ENCODE measurements at places on chromosomes 7 and 10.

GRCh38 chr10:110513949-110514348 lies 16.2 kb downstream of the DUSP5 start:
- DNase-seq, result no peak

GRCh38 chr10:11516431-11516746 lies 95.1 kb downstream of the USP6NL start:
- DNase-seq, result no peak

- no peak for DNase-seq
Observed at GRCh38 chr10:110456523-110457091, 41.1 kb upstream of the DUSP5 start.

- DNase-seq, result no peak
Observed at GRCh38 chr10:50316174-50316573, 64.9 kb upstream of the ASAH2 start.

GRCh38 chr7:50860598-50860997 lies 77.9 kb upstream of the GRB10 start:
- DNase-seq, result no peak

DNA sequence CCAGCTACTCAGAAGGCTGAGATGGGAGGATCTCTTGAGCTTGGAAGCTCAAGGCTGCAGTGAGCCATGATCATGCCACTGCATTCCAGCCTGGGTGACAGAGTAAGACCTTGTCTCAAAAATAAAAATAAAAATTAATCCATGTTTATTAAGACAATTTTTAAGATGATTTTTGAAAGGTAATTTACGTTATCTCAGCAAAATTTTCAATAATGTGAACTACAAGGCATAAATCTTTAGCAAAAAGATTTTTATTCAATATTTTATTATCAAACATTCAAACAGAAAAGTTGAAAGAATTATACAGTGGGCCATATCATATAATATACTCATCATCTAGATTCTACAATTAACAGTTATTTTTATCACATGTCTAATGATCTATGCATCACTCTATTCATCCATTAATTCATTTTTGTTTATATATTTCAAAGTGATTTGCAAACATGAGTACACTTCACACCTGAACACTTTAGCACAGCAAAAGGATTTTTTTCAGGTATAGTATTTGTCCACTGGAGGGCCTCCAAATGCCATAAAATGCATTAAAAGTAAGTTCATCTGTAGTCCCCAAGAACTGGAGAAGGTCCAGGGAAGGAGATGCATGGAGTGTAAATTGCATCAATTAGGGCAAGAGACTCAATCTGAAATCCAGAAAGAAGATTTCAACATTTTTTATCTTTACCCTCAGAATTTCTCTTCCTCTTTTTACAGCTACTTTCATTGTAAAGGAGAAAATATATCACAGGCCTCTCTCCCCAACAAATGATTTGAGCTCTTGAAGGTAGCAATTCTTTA lies 38.6 kb upstream of the RSBN1L start:
- DNase-seq, result no peak

DNA sequence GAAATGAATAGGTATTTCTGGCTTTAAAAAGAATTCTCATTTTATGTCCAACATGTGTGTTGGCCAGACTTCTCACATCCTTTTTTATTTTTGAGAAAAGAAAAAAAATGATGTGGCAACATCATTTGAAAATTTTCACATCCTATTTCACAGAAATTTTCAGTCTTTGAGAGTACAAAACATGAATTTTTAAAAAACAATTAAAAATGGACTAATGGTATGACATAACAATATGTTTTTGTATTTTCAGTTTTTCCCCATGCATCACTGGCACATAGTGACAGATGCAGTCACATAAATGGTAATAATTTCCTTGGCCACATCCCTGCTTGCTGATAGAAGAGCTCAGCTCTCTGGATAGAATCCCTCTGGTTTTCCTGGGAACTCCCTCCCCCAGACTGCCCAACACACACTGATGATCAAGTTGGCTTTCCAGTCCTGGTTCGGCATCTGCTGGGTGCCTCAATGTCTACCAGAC lies 188.5 kb upstream of the AGR3 start:
- DNase-seq, result no peak

- DNase-seq, result no peak
Observed at GRCh38 chr10:132929953-132930548, 12.3 kb downstream of the CFAP46 start.

DNA sequence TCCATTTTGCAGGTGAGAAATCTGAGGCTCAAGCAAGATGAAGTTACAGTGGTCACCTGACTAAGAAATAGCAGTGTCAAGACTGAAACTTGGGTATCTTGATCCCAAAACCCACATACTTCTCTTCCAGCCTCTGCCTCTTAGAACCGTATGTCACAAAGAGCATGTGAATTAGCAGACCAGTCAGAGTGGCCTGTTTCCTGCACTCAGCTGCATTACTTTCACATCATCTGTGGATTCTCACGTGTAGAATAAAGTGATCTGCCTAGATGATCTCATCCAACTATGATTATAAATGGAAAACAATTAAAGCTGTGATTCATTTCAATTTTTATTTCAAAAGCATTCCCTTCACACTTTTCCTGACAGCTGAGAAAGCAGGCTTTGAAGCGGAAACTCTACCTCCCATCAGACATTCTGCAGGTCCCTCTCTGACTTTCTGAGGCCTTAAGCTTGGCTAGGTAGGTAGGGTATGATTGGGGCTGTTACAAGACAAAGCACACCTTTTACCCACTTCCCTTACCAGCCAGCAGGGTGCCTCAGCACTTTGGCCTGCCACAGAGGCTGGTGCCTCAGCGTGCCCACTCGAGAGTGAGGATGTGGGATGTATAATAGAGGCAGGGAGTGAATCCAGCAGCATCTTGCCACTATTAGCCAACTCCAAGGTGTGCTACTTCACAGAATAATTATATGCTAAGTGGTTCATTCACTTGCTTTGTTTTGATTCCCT lies 70.2 kb upstream of the PDE1C start:
- DNase-seq, result no peak

- no peak for DNase-seq
Observed at GRCh38 chr10:70576803-70577517, 25.6 kb downstream of the PRF1 start.

GRCh38 chr7:139538881-139539635 lies 15.6 kb downstream of the CLEC2L start:
- DNase-seq, result no peak

DNA sequence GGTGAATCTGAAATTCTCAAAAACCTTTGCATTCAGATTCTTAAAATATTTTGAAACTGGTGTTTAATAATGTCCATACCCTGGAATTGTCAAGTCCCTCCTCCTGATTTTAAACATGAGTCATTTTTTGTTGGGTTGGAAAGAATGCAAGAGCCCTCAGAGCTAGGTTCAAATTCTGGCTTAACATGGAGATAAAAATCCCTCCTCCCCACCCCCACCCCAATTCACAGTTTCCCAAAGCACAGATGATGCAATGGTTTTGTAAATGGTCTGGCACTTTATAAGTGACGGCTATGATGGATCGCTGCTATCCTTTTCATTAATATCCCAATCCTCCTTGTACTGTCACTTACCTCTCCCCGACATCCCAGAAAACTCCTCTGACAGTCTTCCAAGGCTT lies 332.8 kb downstream of the PLXNA4 start:
- no peak for DNase-seq

DNA sequence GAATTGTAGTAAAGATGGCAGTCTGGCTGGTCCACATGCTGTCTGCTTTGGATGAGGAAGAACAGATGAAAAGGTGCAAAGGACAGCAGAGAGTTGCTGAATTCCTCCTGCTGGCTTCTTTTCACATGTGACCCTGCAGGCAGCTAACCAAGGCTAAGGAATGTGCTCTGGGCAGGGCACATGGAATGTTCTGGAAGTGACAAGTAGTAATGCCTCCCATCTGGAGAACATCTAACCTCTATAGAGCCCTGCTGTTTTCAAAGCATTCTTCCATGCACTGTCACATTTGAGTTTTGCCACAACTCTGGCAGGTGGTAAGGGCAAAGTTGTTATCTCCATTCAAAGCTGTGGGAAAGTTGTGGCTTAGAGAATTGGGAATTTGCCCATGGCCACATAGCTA lies 208.8 kb downstream of the STK31 start:
- no peak for DNase-seq

DNA sequence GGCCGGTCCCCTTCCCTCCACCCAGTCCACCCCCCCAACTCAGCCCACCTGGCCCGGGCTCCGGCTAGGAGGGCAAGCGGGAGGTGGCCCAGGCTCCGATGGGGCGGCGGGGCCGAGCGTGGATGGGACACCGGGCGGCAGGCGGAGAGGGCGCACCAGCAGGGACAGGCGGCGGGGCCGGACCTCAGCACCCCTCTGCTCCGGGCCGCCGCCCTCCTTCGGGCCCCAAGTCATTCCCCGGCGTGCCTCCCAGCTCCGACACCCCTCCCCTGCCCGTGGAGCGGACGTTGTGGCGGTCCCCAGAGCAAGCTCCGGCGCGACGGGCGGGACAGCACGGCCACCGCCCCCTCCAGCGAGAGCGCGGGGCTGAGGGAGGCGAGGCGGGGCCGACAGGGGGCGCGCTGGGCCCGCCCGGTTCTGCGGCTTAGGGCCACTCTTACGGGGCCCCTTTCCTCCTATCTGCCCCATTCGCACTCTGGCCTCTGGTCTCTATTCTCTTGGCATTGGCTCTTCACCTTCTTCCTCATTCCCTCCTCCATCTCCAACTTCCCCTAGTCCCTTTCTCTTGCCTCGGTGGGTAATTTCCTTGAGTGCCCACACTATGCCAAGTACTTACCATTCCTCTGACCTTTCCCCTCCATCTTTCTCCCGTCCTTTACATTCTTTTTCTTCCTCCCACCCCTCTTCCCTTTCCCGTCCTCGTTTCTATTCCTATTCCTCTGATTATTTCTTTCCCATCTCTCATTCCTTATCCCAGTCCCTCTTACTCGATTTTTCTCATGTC lies 701 bp upstream of the GBX1 start:
- DNase-seq, result peak; percentile 64

DNA sequence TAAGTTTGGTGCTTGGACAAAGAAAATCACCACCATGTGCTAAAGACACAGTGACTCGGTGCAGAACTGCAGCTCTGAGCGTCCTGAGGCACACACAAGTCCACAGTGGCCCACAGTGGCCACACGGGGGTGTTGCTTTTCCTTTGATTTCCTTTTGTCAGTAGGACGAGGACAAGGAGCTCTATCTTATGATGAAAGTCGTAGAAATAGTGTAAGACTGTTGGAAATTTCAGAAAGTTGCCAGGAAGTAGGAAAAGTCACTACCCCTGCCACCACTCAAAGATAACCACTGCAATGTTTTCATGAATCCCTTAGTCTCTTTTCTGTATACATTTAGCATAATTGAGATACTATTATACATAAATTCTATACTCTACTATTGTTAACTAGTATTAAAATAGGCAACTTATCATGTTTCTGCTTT lies 146.0 kb downstream of the TNS3 start:
- no peak for DNase-seq

DNA sequence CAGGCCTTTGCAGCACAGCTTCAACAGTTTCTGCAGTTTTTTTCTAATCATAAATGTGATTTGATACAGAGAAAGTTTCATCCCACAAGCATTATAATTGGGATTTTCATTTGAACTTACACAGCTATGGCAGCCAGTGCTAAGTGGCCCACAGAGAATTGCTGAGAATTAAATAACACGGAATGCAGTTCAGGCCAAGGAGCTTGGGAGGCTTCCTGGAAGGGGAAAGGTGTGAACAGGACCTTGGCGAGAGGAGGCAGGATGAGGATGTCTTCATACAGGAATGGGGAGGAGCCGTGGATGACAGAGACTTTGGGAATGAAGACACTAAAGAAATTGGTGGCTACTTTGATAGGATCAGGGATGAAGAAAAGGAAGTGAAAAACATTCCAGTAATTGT lies 95.3 kb downstream of the ZNF22 start:
- DNase-seq, result no peak

GRCh38 chr7:103389263-103389662 lies 41.8 kb downstream of the PSMC2 start:
- no peak for DNase-seq

DNA sequence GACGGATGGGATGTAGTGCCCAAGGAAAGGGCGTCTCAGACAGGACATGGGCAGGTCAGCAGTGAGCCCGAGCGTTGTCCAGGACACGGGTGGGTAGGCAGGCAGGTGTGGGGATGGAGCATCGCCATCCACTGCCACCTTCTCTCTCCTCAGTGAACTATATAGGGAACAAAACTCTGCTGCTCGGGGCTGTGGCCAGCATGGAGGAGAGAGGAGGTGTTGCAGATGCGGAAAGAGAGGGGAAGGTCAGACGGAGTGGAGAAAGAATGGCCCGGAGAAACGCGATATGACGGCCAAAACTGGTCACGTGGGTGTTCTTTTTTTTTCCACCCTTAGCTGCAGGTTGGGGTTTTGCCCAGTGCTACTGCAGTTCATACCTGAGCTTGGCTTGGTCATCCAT lies 71.2 kb downstream of the GRID1 start:
- no peak for DNase-seq

- DNase-seq, result no peak
Observed at GRCh38 chr7:17401791-17402627, 103.6 kb downstream of the AHR start.

GRCh38 chr7:36894190-36894589 lies 169.9 kb upstream of the AOAH start:
- DNase-seq, result no peak

GRCh38 chr10:95382174-95382573 lies 91.4 kb upstream of the PDLIM1 start:
- no peak for DNase-seq

DNA sequence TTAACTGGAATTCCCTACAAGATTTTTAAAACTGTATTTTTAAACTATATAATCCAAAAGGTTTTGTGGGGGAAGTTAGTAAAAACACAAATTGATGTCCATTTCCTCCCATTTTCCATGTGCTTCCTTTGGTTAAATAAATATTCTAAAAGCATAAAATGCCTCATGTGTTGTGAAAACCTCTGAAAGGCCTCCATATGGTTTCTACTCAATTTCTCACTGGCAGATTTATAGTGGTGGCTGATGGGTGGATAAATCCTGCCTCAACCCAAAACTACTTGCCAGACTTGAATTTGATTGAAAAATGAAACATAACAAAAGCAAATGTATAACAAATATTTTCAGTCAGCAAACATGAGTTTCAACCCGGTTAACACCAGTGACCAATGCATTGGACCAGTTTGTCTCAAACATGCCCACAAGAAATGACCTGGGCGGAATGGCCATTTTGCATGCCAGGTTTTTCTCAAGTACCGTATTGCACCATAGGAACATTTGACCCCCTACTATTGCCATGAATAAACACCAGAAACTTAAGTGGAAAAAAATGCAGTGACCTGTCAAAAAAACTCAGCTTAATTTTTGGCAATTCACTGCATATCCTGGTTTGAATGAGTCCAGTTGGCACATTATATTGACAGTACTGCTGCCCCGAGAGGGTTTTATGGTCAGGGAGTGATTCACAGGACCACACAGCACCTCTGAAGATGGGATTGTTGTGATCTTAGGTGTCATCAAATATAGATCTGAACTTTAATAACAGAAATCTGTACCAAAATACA lies 454.6 kb upstream of the ANKRD30A start:
- no peak for DNase-seq

- DNase-seq, result no peak
Observed at GRCh38 chr7:134089446-134089845, 37.7 kb upstream of the LRGUK start.

GRCh38 chr7:98210513-98211220 lies 572 bp upstream of the BHLHA15 start:
- DNase-seq, result no peak

All from naive thymus-derived CD4-positive, alpha-beta T cell (primary cell).